ENCODE measurements at places on chromosomes 2 and 18. TPM values are rescaled to one million over a fixed set of nuclear protein-coding genes. Genes with fewer than 3 reads are reported as not detected.

DNA sequence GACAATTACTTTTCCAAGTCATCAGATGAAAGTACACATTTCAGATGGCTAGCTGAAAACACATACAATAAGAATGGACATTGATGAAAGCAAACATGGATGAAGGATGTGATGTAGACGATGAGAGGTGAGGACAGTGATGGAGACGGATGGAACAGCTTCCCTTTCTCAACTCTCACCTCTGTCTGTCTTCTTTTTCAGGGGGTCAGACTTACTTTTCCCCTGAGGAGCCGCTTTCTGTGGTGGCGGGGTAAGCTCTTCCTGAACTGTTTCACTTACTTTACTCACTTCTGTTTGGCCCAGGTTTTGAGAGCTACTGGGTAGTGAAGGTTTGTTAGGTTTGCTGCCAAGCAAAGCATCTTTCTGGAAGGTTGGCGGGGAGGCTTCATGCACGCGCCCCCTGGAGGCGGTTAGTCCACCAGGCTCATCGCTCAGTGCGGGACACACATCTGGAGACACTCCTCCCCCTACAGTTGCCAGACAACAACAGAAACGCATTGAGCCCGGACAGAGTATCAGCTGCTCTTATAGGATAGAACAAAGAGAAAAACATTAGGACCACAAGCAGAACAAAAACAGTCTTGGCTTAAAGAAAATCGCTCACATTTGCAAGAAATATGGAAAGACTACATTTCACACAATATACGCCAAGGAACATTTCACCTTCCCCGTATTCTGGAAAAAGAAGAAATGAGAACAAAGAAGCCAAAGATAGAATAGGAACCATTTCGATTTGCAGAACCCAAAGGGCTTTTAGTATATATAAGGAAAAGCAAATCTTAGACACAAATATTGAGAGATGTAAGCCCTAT is 90.5 kb downstream of the MYOM1 start:
- no peaks in the 10 kb centered on the region for H3K36me3 ChIP-seq
- no peak overlapping the region for H3K4me3 ChIP-seq
- H3K27me3 ChIP-seq = no peaks in the 10 kb centered on the region
- no peak overlapping the region for H3K27ac ChIP-seq

GRCh38 chr2:68776124-68776523 is 41.5 kb downstream of the ARHGAP25 start:
- H3K27ac ChIP-seq = no peak overlapping the region
- DNase-seq = no peak
- peaks cover under 1% of the 10 kb centered on the region for H3K27me3 ChIP-seq
- H3K4me1 ChIP-seq = no peaks in the 10 kb centered on the region

PRSS56 gene
- total RNA-seq = not detected

DNA sequence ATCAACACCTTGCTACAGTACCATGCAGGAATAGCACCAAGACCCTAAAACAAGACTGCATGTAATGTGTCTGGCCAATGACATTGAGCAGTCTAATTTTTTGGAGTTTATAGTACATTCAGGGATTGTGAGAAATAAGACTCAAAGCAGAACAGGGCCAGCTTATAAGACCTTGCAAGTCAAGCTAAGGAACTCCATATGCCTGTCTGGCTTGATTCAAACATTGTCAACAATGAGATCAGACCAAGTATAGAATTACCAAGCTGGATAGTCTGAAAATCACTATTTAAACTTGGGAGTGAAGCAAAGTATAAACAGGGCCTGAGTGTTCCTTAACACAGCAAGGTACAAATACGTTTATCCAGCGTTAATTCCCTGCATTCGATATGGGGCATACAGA is 370.9 kb downstream of the CNTNAP5 start:
- no peaks in the 10 kb centered on the region for H3K4me1 ChIP-seq
- H3K4me3 ChIP-seq = no peak overlapping the region
- no peak overlapping the region for H3K27ac ChIP-seq
- H3K36me3 ChIP-seq = no peaks in the 10 kb centered on the region

DNA sequence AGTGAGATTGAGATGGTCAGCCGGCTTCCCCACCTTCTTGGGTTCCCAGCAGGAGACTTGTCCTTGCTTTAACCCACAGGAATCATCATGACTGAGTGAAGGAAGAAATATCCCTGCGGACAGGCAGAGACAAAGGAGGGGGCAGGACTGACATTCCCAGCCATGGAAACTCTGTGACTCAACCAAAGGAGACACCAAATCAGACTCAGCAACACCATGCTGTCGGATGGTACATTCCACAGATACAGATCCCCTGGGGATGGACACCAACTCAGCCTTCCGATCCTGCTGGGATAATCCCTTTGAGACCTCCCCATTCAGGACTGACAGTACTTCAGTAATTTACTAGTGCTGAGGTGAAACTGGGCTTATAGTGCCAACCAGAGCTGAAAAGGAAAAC is 518.3 kb downstream of the XIRP2 start:
- H3K27me3 ChIP-seq = no peaks in the 10 kb centered on the region
- no peak overlapping the region for H3K4me3 ChIP-seq
- H3K27ac ChIP-seq = no peak overlapping the region
- no peaks in the 10 kb centered on the region for H3K4me1 ChIP-seq
- peak; percentile 7 for DNase-seq

ZFAND2B gene
- total RNA-seq = 42.4 TPM

C1QL2 gene
- total RNA-seq = not detected

HAAO gene
- not detected for total RNA-seq

DNA sequence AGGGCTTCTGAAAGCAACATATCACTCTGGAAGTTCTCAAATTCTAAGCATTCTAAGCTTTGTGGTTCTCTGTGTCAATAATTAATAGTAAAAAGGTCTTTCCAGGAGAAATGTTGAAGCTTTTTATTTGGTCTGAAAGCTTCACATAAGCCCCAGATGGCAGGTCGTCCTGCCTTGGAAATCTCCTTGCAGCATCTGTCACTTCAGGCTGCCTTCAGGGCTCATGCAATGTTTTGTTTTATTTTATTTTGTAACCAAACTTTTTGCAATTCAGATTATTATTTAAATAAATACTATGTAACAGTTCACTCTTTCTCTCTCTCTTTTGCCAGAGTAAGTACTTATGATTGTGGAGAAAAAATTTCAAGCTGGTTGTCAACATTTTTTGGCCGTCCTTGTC is 46.7 kb upstream of the FHOD3 start:
- no peak overlapping the region for H3K4me3 ChIP-seq
- no peaks in the 10 kb centered on the region for H3K4me1 ChIP-seq
- H3K36me3 ChIP-seq = peaks cover 46% of the 10 kb centered on the region
- DNase-seq = no peak

DNA sequence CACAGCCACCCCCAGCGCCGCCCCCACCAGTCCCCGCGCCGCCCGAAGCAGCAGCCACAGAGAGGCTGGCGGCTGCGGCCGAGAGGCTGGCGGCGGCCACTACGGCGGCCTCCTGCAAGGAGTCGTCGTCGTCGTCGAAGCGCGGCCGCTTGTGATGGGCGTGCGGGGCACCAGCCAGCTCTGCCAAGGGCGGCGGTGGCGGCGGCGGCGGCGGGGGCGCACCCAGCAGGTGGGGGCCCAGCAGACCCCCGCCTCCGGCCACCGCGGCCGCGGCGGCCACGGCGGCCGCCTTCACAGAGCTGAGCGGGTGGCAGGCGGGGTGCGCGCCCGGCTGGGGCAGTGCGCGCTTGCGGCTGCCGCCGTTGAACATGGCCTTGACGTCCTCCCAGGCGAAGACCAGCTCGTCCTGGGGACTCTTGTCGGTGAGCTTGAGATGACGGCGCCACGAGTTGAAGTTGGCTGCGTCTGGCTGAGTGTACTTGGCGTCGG is 3.3 kb downstream of the SKOR2 start:
- H3K4me3 ChIP-seq = no peak overlapping the region
- no peaks in the 10 kb centered on the region for H3K4me1 ChIP-seq
- H3K36me3 ChIP-seq = no peaks in the 10 kb centered on the region
- no peak for DNase-seq
- no peak overlapping the region for H3K27ac ChIP-seq
- peaks cover 83% of the 10 kb centered on the region for H3K27me3 ChIP-seq

DNA sequence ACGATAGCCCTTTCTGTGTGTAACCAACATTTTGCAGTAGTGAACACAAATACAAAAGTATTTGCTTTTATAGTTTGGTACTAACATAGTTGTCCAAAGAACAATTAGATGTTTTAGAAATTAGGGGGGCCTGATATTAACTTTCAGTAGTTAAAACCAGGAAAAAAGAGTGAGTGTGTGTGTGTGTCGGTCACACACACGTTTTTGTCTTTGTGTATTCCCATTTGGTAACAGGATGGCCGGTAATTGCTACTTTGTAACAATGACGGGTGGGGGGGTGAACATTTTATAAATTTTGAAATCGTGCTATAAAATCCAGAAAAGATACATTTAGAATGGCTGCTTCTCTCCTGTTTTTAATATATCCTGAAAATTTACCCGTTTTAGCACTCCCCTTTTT is 1.5 kb downstream of the PPIG start:
- no peaks in the 10 kb centered on the region for H3K27me3 ChIP-seq
- H3K36me3 ChIP-seq = no peaks in the 10 kb centered on the region
- peak overlapping the region; percentile 99 for H3K4me3 ChIP-seq
- H3K27ac ChIP-seq = peak overlapping the region; percentile 97

GRCh38 chr2:122083256-122084048 is 328.0 kb downstream of the TSN start:
- H3K27me3 ChIP-seq = no peaks in the 10 kb centered on the region
- no peaks in the 10 kb centered on the region for H3K36me3 ChIP-seq
- no peak overlapping the region for H3K27ac ChIP-seq
- H3K4me1 ChIP-seq = no peaks in the 10 kb centered on the region
- no peak for DNase-seq

- no peaks in the 10 kb centered on the region for H3K36me3 ChIP-seq
- no peak overlapping the region for H3K27ac ChIP-seq
- DNase-seq = peak; percentile 56
- H3K4me1 ChIP-seq = no peaks in the 10 kb centered on the region
These were observed 6.8 kb upstream of the DDX1 start for GRCh38 chr2:15584767-15585469.

DNA sequence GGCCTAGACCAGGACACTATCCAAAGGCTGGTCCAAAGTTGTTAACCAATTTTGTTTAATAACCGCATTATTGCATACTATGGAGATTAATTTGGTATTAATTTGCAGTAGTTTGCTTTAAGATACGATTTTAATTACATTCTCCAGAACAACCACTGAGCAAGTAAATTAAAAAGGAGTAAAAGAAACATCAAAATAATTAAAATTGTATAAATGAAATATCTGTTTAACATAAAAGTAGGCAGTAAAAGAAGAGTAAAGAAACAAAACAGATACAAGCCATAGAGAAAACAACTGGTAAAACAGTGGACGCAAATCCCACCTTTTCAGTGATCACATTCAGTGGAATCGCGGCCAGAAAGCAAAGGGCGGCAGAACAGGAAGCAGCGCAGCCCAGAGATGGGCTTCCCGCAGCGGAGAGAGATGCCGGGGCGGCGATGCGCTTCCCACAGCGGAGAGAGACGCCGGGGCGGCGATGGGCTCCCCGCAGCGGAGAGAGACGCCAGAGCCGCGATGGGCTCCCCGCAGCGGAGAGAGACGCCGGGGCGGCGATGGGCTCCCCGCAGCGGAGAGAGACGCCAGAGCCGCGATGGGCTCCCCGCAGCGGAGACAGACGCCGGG is 176.8 kb downstream of the RTP5 start:
- H3K27me3 ChIP-seq = peaks cover 52% of the 10 kb centered on the region
- peak overlapping the region; percentile 19 for H3K4me3 ChIP-seq
- no peaks in the 10 kb centered on the region for H3K36me3 ChIP-seq
- no peak for DNase-seq

COLEC11 gene
- not detected for total RNA-seq

DYNAP gene
- not detected for total RNA-seq

GALR1 gene
- not detected for total RNA-seq

PAX3 gene
- total RNA-seq = not detected

GRCh38 chr2:201696151-201696659 is 2.2 kb downstream of the MPP4 start:
- peak; percentile 93 for DNase-seq
- peaks cover 14% of the 10 kb centered on the region for H3K36me3 ChIP-seq
- H3K4me1 ChIP-seq = peaks cover 47% of the 10 kb centered on the region
- peak overlapping the region; percentile 7 for H3K4me3 ChIP-seq
- no peaks in the 10 kb centered on the region for H3K27me3 ChIP-seq

- no peak overlapping the region for H3K27ac ChIP-seq
- H3K36me3 ChIP-seq = no peaks in the 10 kb centered on the region
- peak overlapping the region; percentile 48 for H3K4me3 ChIP-seq
- H3K27me3 ChIP-seq = no peaks in the 10 kb centered on the region
- no peak for DNase-seq
- peaks cover 28% of the 10 kb centered on the region for H3K4me1 ChIP-seq
These were observed 981 bp downstream of the RAMP1 start for GRCh38 chr2:237860273-237860935.

INPP4A gene
- 16.0 TPM for total RNA-seq

ADD2 gene
- under 0.01 TPM for total RNA-seq

GRCh38 chr2:102622646-102623045 is 3.3 kb downstream of the SLC9A2 start:
- no peak overlapping the region for H3K27ac ChIP-seq
- H3K4me1 ChIP-seq = no peaks in the 10 kb centered on the region
- H3K36me3 ChIP-seq = no peaks in the 10 kb centered on the region
- H3K4me3 ChIP-seq = no peak overlapping the region

GRCh38 chr2:76808732-76809131 is 713.4 kb downstream of the LRRTM4 start:
- H3K27me3 ChIP-seq = no peaks in the 10 kb centered on the region
- no peak for DNase-seq
- no peak overlapping the region for H3K4me3 ChIP-seq

DSG3 gene
- not detected for total RNA-seq

GRCh38 chr2:16707014-16707623 is 41.5 kb upstream of the CYRIA start:
- H3K27me3 ChIP-seq = no peaks in the 10 kb centered on the region
- H3K4me3 ChIP-seq = no peak overlapping the region
- H3K36me3 ChIP-seq = no peaks in the 10 kb centered on the region
- no peak overlapping the region for H3K27ac ChIP-seq

GKN1 gene
- not detected for total RNA-seq

PJVK gene
- total RNA-seq = 0.97 TPM

SCN3A gene
- total RNA-seq = 0.11 TPM

CETN1 gene
- total RNA-seq = not detected

NT5DC4 gene
- not detected for total RNA-seq

GRCh38 chr2:175156534-175156933 is 11.5 kb downstream of the ATF2 start:
- H3K36me3 ChIP-seq = no peaks in the 10 kb centered on the region
- peaks cover 12% of the 10 kb centered on the region for H3K4me1 ChIP-seq
- no peak overlapping the region for H3K4me3 ChIP-seq
- H3K27ac ChIP-seq = no peak overlapping the region
- no peaks in the 10 kb centered on the region for H3K27me3 ChIP-seq

- no peaks in the 10 kb centered on the region for H3K4me1 ChIP-seq
- 0 out of 2 replicates have a peak, but pooled peaks cover 4% of the 10 kb centered on the region for H3K27me3 ChIP-seq
- peak overlapping the region; percentile 71 for H3K4me3 ChIP-seq
- no peaks in the 10 kb centered on the region for H3K36me3 ChIP-seq
These were observed 775 bp downstream of the RNF125 start for GRCh38 chr18:32019251-32019948.

All from GM23248 (cell line).